ENCODE measurements at places on chromosomes 4 and X.

DNA sequence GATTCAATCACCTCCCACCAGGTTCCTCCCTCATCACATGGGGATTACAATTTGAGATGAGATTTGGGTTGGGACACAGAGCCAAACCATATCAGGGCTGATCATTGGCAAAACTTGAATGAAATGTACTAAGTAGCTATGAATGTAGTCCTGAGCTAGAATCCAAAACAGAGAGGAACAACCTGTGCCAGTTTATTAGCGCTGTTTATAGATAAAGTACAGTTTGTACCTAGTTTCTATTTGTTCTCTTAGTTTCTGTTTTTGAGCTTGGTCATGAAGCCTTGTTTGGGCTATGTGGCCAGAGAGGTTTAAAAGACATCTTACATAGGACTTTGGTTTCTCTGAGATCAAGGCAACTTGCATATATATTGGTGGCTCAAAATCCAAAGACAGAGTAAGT is 66.9 kb upstream of the INPP4B start:
- DNase-seq, result no peak

GRCh38 chrX:9183481-9183880 is 149.6 kb upstream of the FAM9B start:
- no peak for DNase-seq

DNA sequence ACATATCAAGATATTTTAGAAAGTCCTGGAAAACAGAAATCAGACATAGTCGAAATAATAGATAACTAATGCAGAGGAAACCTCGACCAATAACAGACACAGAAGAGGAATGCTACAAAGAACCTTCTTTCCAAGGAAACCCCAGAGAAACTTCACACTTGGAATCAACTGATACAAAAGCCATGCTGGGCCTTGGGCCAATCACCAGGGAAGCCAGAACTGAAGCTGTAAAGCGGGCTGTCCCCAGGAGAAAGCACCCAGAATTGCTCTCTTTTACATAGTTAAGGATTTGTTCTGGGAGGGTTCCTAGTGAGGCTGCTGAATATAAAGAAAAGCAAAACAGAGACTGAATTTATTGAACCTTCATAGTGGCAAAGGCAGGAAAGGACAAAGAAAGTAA is 100.5 kb downstream of the PRDM5 start:
- DNase-seq, result no peak

DNA sequence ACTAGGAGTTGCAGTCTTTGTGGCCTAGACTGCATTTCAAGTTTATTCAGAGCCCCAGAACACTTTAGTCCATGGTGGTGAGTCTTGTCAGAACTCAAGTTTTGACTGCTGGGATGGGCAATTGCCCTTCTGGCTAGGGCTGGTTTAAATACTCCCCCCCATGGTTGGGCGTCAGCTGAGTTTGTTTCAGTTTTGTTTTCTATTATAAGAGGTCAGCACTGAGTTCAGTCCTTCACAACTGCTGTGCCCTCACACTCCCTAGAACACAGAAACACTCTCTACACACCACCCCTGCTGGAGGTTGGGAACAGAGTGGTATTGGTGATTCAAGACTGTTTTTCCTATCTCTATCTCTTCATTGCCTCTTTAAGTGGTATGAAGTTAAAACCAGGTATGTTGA is 217.0 kb downstream of the GUCY2F start:
- no peak for DNase-seq

GRCh38 chr4:119676101-119676500 is 47.5 kb upstream of the PDE5A start:
- no peak for DNase-seq

GRCh38 chr4:78592088-78592783 is 40.7 kb downstream of the ANXA3 start:
- DNase-seq, result no peak

DNA sequence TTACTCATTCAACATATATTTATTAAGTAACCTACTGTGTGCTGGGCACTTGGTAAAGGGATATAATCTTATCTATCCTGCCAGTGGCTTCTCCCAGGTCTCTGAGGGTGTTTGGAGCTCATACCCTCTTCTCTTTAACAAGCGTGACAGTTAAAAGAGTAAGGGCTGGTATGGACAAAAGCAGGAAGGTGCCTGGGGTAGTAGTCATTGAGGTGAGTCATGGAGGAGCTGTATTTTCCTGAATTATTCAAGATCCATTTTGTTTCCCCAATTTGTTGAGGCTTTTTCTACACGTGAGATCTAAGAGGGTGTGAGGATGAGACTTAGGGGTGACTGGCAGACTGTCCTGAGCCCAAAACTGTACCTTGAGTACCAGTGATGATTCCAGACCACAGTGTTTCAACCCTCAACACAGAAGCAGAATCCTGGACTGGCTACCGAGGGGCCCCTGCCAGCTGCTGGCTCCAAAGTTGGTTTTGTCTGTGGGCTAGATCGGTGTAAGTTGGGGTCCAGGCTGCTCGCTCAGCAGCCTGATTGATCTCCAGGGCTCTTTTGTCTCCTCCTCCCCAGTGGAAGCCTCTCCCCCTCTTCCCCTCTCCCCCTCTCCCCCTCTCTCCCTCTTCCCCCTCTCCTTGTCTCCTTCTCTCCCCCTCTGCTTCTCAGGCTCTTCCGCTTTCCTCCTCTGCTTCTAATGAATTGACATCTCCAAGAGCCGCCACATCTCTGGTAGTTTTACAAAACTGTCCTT is at the start of gene DRP2:
DRP2 (plus strand) TSS at position 671 of the 748 bp plus-strand sequence. CDS start 11,862 bp downstream, outside the sequence.
- DNase-seq, result no peak

DNA sequence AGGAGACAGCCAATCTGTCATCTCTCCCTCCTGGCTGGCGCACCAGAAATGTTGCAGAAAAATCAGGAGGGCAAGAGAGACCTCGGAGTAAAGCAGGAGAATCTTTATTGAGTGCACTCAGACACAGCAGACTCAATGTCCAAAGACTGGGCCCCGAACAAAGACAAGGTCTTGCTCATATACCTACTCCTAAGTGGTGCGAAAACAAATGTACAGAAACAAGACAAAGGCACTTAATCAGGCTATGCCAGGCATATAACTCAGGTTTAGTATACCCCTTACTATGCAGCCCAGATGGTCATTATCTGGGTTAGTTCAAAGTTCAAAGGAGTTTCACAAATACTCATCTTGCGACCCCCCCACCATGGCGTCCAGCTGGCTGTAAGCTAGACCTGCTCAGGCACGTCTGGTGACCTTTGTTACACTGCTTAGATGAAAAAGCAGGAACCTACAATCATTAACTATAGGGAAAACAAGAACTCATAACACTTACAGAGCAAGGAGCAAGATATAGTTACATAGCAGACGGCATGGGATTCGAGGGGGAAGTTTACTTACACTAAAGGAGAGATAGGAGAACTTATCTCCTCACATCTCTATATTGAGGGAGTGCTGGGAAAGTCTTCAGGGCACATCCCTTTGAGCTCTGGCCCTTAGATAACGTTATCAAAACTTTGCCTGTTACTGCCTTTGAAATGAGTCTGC is 27.5 kb downstream of the SULT1E1 start:
- no peak for DNase-seq

DNA sequence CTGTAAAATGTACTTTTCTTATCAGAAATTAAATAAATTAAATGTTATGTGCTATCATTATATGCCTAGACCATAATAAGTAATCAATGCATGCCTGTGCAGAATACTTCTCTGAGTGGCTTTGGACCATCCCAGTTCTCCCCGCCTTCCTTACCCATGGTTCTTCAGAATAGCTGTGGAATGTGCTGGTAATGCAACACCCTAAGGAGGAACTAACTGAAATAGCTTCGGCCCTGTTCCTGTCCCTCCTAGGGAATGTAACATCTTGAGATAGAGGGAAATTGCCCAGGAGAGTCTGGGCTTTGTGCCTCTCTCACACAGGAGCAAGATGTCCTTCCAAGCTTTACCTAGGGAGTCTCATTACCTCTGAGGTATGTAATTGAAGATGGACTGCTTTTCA is 693.6 kb upstream of the HS3ST1 start:
- no peak for DNase-seq

DNA sequence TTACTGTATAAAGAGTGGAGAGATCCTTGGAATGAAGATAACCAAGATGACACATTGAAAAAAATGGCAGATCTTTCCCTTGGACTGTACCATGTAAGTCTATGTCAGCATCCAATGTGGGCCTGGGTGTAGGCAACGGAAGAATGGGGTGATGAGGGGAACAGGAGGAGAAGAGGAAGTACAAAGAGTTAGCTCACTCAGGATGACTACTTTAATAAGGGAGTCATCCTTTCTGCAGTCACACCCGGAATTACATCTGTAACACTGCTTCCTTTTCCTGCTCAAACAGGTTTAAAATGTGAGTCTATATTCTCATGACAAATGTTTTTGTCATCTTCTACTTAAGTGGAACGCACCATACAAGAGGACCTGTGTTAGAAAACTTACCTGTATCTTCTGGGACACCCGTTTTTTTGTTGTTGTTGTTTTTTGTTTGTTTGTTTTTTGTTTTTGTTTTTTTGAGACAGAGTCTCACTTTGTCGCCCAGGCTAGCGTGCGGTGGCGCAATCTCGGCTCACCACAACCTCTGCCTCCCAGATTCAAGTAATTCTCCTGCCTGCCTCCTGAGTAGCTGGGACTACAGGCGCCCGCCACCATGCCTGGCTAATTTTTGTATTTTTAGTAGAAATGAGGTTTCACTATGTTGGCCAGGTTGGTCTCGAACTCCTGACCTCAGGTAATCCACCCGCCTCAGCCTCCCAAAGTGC is 18.0 kb downstream of the HPSE start:
- peak; percentile 26 for DNase-seq

GRCh38 chrX:15209096-15209495 is 60.8 kb downstream of the ASB9 start:
- no peak for DNase-seq

GRCh38 chr4:127236889-127237288 is 395.9 kb upstream of the INTU start:
- no peak for DNase-seq

- no peak for DNase-seq
Measured at GRCh38 chr4:81472281-81473182, 825 bp upstream of the RASGEF1B start.

GRCh38 chr4:189823591-189823990 is 117.1 kb upstream of the FRG1 start:
- DNase-seq, result no peak

GRCh38 chr4:62914758-62915157 is 1494.5 kb downstream of the TECRL start:
- no peak for DNase-seq

- no peak for DNase-seq
Measured at GRCh38 chrX:47638816-47639215, 9.1 kb upstream of the CFP start.

DNA sequence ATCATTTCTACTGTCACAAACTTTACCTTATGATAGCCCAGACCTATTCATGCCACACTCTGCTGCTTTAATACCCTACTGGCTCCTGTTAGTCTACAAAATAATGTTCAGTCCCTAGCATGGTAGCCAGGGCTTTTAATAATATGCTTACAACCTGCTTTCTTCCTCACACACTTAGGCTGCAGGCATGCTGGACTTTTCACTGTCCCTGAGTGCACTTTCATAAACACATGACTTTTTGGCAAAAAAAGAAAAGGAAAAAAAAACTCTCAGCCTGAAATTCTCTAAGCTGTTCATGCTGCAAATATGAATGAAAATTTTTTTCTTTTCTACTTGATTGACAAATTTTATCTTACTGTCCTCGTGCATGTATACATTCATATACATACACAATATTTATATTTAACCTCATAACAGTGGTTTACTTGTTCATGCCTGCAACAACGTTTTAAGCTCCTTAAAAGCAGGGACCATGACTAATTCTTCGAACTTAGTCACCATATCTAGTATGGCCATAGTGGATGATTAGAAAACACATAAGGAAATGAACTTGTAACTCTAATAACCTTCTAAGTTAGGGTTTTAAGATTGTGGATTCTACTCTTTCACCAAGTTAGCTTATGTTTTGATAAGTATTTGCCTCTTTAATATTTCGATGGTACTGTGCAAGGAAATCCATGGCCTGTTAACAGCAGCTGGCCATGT is 229.5 kb downstream of the SPCS3 start:
- DNase-seq, result no peak

DNA sequence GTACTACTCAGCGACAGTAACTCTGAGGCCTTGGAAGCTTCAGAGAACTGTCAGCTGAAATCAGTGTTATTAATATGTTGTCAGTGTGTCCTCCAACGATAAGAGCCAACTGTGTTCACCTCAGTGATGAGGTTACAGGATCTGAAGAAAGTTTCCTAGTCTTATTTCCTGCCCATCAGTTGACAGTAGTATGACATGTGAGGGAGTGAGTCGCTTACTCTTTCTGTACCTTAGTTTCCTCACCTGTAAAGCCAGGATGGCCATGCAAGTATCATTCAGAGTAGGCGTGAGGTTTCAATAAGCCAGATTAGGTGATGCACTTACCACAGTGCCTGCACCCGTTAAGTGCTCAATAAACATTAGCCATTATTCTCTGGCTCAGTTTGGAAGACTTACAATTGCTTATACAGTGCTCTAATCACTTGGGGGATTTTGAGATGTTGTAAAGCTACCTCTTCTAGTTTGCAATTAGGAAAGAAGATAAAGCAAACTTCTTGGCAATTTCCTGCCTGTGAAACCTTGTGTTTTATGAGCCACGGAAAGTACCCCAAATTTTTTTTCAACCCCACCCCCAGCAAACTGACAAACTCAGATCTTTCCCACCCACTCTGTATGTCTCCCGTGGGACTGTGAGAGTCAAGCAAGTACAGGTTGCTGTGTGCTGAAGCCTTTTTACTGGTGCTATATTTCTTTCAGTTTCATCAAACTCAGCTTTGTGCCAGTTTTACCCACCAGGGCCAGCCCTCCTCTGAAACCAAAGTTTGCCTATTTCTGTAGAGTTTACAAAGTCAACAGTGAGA is 62.2 kb downstream of the ANXA3 start:
- no peak for DNase-seq

DNA sequence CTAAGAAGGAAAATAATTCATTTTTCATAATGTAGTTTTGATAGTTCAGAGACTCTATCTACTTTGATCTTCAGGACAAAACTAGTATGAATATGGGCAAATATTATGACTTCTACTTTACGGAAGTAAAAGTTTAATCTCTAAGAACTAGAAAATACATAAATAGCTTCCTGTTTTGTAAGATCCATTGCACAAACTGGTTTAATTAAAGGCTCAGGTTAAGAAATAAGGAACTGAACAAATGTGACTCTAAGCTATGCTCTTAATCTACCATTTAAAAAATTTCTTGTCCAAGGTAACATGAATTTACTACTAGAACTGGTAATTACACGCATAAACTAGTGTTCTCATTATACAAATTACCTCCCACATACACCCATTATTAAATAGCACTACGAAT is 360.6 kb downstream of the INPP4B start:
- no peak for DNase-seq

DNA sequence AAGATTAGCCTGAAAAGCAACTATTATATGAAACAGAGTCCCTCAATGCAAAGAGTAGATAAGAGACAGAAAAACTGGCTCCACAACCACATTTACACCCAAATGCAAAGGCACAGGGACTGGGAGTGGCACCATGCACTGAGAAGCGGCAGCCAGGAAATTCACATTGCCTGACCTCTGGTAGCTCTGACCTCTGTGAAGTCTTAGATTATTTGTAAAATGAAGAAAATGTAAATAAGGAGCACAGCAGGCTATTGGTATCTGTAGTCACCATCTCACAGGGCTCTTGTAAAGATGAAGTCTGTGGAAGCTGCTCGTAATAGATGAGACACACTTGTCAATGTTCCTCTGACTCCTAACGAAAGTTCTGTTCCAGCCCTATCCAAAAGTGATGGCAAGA is 69.7 kb downstream of the FAT1 start:
- no peak for DNase-seq
